Psoas muscle (tissue), 8 donors: ENCODE measurements at places on chromosomes 5 and 9. TPM values are rescaled to one million over a fixed set of nuclear protein-coding genes. Genes with fewer than 3 reads are reported as not detected.

- H3K4me1 ChIP-seq = no peaks in the 10 kb centered on the region
- H3K36me3 ChIP-seq = no peaks in the 10 kb centered on the region
- H3K27ac ChIP-seq = no peak overlapping the region
These were observed 89.8 kb downstream of the CDKN2A start for GRCh38 chr9:21904371-21904770.

GRCh38 chr5:32512926-32513325, 68.4 kb upstream of the ZFR start:
- no peaks in the 10 kb centered on the region for H3K4me1 ChIP-seq
- no peaks in the 10 kb centered on the region for H3K27me3 ChIP-seq
- DNase-seq = no peak
- H3K4me3 ChIP-seq = no peak overlapping the region

DNA sequence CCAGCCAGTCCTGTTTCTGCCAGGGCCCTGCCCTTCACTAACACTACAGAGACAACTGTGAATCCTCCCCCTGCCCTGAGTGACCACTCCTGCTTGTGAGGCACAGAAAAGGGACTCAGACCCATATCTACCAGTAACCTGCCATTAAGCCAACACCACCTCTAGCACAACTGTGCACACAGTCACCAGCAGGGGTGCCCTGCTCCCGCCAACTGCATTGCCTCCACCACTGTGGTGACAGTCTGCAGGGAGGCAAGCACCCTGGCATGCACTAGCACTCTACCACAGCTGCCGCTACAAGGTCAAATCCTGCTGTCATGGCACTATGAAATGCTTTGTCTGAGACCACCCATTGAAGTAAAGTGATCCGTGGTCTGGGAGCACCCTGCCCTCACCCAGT, 1028.5 kb upstream of the CDH9 start:
- no peak overlapping the region for H3K27ac ChIP-seq
- no peak overlapping the region for H3K4me3 ChIP-seq
- no peaks in the 10 kb centered on the region for H3K4me1 ChIP-seq
- DNase-seq = no peak
- no peaks in the 10 kb centered on the region for H3K36me3 ChIP-seq
- H3K27me3 ChIP-seq = no peaks in the 10 kb centered on the region

DNA sequence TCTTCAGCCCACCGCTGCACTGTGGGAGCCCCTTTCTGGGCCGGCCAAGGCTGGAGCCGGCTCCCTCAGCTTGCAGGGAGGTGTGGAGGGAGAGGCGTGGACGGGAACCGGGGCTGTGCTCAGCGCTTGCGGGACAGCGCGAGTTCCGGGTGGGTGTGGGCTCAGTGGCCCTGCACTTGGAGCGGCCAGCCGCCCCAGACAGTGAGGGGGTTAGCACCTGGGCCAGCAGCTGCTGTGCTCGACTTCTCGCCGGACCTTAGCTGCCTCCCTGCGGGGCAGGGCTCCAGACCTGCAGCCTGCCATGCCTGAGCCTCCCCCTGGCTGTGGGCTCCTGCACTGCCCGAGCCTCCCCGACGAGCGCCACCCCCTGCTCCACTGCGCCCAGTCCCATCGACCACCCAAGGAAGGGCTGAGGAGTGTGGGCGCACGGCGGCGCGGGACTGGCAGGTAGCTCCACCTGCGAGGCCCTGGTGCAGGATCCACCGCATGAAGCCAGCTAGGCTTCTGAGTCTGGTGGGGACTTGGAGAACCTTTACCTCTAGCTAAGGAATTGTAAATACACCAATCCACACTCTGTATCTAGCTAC, 92.9 kb upstream of the MAST4 start:
- no peaks in the 10 kb centered on the region for H3K36me3 ChIP-seq
- H3K4me3 ChIP-seq = no peak overlapping the region
- H3K27ac ChIP-seq = no peak overlapping the region
- no peak for DNase-seq
- H3K4me1 ChIP-seq = no peaks in the 10 kb centered on the region

DNA sequence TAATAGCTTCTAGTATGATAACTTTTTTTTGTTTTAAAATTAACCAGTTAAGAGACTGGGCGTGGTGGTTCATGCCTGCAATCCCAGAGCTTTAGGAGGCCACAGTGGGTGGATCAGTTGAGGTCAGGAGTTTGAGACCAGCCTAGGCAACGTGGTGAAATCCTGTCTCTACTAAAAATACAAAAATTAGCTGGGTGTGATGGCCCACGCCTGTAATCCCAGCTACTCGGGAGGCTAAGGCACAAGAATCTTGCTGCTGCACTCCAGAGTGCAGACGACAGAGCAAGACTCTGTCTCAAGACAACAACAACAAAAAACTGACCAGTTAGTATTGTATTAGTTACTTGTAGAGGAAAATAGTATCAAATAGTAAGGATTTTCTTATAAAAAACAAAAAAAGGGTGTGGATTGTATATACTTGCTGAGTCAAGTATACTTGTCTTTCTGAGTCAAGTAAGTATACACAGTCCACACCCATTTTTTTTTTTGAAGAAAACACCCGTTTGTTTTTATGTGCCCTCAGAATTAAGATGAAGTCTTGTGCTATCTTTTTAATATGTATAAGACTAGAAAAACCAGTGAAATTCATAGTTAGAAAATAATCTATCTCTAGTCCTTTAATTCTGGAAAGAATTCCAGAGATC, 25.3 kb downstream of the UBAP1 start:
- H3K36me3 ChIP-seq = no peaks in the 10 kb centered on the region
- peaks cover 20% of the 10 kb centered on the region for H3K4me1 ChIP-seq
- no peak for DNase-seq
- no peaks in the 10 kb centered on the region for H3K27me3 ChIP-seq
- H3K4me3 ChIP-seq = no peak overlapping the region

GRCh38 chr5:135223891-135224625, 175.0 kb downstream of the MACROH2A1 start:
- no peak overlapping the region for H3K27ac ChIP-seq
- DNase-seq = no peak
- H3K27me3 ChIP-seq = no peaks in the 10 kb centered on the region
- H3K4me3 ChIP-seq = no peak overlapping the region
- H3K36me3 ChIP-seq = no peaks in the 10 kb centered on the region

DNA sequence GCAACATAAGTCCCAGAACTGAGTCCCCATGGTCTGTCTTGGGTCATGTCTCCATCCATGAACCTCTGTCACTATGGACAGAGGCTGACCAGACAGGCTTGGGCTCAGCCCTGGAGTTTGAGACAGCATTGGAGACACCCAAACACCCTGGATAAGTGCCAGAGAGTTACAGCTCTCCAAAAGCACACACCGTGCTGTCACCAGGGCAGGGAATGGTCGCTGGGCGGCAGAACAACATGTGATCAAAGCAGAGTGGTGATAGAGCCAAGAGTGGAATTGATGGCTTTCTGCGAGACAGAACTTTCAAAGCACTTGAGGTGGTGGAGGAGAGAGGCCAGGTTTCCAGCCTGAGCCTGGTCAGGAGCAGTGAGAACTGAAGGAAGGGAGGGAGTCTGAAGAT, 50.1 kb downstream of the DRD1 start:
- no peak overlapping the region for H3K4me3 ChIP-seq
- no peak for DNase-seq
- no peaks in the 10 kb centered on the region for H3K4me1 ChIP-seq
- H3K27ac ChIP-seq = no peak overlapping the region
- H3K36me3 ChIP-seq = no peaks in the 10 kb centered on the region
- no peaks in the 10 kb centered on the region for H3K27me3 ChIP-seq

- peak overlapping the region; percentile 54 for H3K27ac ChIP-seq
- H3K4me3 ChIP-seq = no peak overlapping the region
- H3K4me1 ChIP-seq = peaks cover 16% of the 10 kb centered on the region
- H3K27me3 ChIP-seq = no peaks in the 10 kb centered on the region
- DNase-seq = no peak
These were observed 479.7 kb downstream of the CETN3 start for GRCh38 chr5:89929834-89930233.

- H3K4me3 ChIP-seq = no peak overlapping the region
- DNase-seq = no peak
- no peaks in the 10 kb centered on the region for H3K27me3 ChIP-seq
- H3K36me3 ChIP-seq = no peaks in the 10 kb centered on the region
- H3K4me1 ChIP-seq = no peaks in the 10 kb centered on the region
- H3K27ac ChIP-seq = no peak overlapping the region
These were observed 420.0 kb downstream of the SEMA5A start for GRCh38 chr5:9125852-9126251.

GRCh38 chr5:74093561-74093960, 467.6 kb downstream of the ARHGEF28 start:
- H3K36me3 ChIP-seq = no peaks in the 10 kb centered on the region
- peaks cover 15% of the 10 kb centered on the region for H3K4me1 ChIP-seq
- DNase-seq = no peak
- H3K27me3 ChIP-seq = no peaks in the 10 kb centered on the region
- H3K27ac ChIP-seq = no peak overlapping the region

- peaks cover 83% of the 10 kb centered on the region for H3K27me3 ChIP-seq
- no peak overlapping the region for H3K27ac ChIP-seq
- H3K4me1 ChIP-seq = peaks cover 4% of the 10 kb centered on the region
- H3K36me3 ChIP-seq = no peaks in the 10 kb centered on the region
- no peak for DNase-seq
- H3K4me3 ChIP-seq = no peak overlapping the region
These were observed 6.6 kb upstream of the BARHL1 start for GRCh38 chr9:132575811-132576210.

GRCh38 chr5:4023753-4024335, 428.2 kb downstream of the IRX1 start:
- H3K27ac ChIP-seq = no peak overlapping the region
- no peak for DNase-seq
- H3K36me3 ChIP-seq = no peaks in the 10 kb centered on the region
- no peaks in the 10 kb centered on the region for H3K27me3 ChIP-seq

- H3K27ac ChIP-seq = no peak overlapping the region
- DNase-seq = peak; percentile 66
- H3K36me3 ChIP-seq = no peaks in the 10 kb centered on the region
These were observed 10.8 kb upstream of the IFNA2 start for GRCh38 chr9:21395778-21396717.

DNA sequence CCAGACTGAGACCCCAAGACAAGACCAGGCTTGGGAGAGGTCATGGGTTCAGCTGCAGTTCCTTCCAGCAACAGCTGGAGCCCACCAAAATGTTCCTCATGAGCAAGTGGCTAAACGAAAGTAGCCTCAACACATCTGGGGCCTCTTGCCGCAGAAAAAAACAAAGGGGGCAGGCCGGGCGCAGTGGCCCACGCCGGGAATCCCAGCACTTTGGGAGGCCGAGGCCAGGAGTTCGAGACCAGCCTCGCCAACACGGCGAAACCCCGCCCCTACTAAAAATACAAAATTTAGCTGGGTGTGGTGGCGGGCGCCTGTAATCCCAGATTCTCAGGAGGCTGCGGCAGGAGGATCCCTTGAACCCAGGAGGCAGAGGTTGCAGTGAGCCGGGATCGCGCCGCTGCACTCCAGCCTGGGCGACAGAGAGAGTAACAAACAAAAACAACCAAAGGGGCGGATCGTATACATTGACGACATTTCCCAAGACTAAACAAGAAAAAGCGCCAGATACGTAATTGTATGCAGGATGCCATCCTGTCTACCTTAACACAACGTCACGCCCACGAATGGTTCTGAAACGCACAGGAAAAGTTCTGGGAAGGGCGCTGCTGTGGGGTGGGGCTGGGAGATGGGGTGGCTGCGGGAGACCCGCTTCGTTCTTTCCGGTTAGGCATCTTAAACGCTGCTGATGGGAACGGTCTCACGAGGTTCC, 1.7 kb downstream of the INPP5E start:
- peak overlapping the region; percentile 95 for H3K4me3 ChIP-seq
- H3K36me3 ChIP-seq = peaks cover 39% of the 10 kb centered on the region
- H3K27me3 ChIP-seq = no peaks in the 10 kb centered on the region
- peaks cover 26% of the 10 kb centered on the region for H3K4me1 ChIP-seq
- no peak for DNase-seq

GRCh38 chr5:179152941-179153340, 92.8 kb downstream of the ZNF354C start:
- no peaks in the 10 kb centered on the region for H3K4me1 ChIP-seq
- H3K27me3 ChIP-seq = no peaks in the 10 kb centered on the region
- no peak for DNase-seq
- H3K36me3 ChIP-seq = no peaks in the 10 kb centered on the region
- H3K27ac ChIP-seq = no peak overlapping the region

- no peak overlapping the region for H3K4me3 ChIP-seq
- H3K27me3 ChIP-seq = no peaks in the 10 kb centered on the region
- no peaks in the 10 kb centered on the region for H3K4me1 ChIP-seq
- no peaks in the 10 kb centered on the region for H3K36me3 ChIP-seq
These were observed 50.6 kb downstream of the DEPDC1B start for GRCh38 chr5:60649288-60649917.

DNA sequence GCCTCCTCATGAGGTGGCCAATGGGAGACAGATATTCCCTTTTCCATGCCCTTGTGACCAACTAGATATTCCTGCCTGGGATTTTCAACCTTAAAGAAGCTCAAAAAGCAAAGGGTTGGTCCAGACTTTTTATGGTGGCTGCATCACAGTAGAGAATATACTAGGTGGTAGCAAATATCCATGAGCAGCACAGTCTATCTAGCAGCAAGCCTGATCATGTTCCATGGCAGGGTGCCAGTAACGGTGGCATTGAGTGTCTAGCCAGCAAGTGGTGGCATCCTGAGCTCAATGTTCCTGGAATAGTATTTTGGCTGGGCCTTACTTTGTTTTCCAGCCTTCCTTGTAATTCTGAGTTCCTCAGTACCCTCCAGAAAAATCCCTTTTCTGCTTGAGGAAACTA, 25.8 kb downstream of the CDC25C start:
- H3K4me3 ChIP-seq = no peak overlapping the region
- H3K27ac ChIP-seq = peak overlapping the region; percentile 81
- H3K36me3 ChIP-seq = no peaks in the 10 kb centered on the region
- H3K27me3 ChIP-seq = no peaks in the 10 kb centered on the region
- DNase-seq = peak; percentile 91

DNA sequence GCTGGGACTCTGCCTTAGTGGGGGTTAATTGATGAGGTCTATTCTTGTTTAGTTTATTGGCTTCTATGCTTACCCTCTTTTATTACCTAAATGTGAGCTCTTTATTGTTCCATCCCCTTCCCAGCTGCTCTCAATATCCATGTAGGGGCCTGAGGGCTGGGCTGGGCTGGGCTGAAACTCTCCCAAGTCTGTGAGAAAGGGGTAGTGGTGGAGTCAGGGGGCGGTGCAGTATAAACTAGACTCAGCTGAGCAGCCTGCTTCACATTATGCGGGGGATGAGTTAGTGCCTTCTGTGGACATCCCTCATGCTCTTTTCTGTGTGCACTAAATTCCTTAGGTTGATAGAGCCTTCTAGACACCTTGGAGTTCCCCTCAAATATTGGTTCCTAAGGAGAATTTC, 451.8 kb upstream of the PTGER4 start:
- no peaks in the 10 kb centered on the region for H3K27me3 ChIP-seq
- no peak for DNase-seq
- H3K36me3 ChIP-seq = no peaks in the 10 kb centered on the region

Gene TMEM250
- 17.3 TPM for total RNA-seq

Gene RPL35
- 1,265 TPM for total RNA-seq

Gene MACIR
- 5.0 TPM for total RNA-seq

Gene INSYN2B
- total RNA-seq = not detected

Gene SET
- 177 TPM for total RNA-seq

Gene USP20
- 17.7 TPM for total RNA-seq

Gene FCN2
- total RNA-seq = not detected

Gene NIPAL4
- total RNA-seq = 0.34 TPM

Gene C9orf43
- total RNA-seq = not detected

Gene PAPPA
- total RNA-seq = 0.61 TPM

Gene GFM2
- total RNA-seq = 17.8 TPM

Gene CLK4
- total RNA-seq = 16.7 TPM
